ENCODE measurements at places on chromosomes 7 and 10.

DNA sequence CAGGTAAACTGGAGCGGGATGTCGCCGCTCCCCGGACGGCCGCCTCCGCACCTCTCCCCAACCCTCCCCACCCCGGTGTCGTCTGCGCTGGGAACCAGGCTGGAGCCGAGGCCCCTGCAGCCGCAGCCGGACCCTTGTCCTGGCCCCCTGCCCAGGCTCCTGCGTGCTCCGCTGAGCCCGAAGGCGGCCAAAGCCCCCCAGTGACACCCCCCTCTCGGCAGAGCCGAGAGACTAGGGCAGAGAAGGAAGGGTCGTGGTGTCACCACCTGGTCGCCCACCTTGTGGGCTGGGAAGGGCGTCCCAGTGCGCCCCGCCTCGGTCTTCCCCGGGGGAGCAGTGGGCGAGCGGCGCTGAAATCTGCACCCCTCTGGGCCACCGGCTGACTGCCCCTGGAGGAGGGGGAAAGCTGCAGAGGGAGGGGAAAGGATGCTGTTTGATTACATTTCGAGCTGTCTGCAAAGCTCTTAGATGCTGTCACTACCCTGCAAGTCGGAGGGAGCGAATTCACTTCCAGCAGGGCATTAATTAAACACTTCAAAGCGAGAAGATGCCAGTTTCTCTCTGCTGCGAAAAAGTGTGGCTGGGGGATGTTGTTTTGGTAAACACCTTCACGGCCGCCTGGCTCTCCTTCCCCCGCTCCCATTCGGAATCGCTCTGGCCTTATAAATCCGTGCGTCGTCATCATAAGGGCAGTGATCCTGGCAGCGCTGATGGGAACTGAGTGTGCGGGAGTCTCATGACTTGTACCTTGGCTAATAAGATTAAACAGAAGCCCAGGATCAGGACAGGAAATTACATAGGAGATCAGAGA, 622 bp downstream of the DYNC1I1 start:
- no peak for DNase-seq

- no peak for DNase-seq
Observed at GRCh38 chr10:89404104-89405047, 10.0 kb upstream of the IFIT5 start.

- DNase-seq, result no peak
Observed at GRCh38 chr7:92848851-92849250, 12.5 kb upstream of the CDK6 start.

DNA sequence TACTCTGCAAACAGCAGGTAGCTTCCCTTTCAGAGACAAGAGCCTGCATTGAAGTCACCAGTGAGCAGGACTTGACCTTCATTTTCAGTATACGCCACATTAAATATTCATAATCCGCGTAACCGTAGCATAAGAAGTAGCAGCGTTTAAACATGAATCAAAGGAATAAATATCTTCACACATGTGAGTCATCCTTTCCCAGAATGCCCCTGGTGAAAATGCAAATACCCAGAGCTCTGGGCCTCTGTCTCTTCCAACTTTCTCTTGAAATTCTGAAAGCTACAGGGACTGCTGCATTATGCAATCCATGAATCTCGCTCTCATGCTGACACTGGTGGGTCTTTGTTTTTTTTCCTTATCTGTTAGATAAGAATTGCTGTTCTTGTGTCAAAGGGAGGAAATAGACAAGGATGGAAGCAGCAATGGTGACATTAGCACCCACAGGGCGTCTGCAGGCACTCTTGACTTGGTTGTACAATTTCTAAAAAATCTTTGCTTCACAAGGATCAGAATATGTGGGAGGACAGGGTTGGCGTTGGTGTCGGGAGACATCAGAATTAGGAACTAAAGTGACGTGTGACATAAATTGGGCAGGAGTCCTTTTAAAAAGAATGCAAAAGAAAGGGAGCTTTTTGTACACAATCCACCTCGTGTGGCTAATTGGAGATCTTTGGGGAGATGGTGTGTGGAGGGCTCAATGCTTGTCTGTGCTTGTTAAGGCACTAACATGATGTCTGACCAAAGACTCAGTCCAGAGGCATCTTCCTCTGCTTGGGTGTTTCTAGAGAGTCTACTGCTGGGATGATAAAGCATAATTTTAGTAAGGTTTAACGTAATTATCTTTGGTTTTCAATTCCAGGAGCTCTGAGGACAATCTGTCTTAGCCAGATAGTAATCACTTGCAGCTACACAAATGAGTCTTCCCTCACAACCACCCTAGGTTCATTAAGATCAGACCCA, 390.3 kb downstream of the KCNMA1 start:
- DNase-seq, result peak; percentile 62

DNA sequence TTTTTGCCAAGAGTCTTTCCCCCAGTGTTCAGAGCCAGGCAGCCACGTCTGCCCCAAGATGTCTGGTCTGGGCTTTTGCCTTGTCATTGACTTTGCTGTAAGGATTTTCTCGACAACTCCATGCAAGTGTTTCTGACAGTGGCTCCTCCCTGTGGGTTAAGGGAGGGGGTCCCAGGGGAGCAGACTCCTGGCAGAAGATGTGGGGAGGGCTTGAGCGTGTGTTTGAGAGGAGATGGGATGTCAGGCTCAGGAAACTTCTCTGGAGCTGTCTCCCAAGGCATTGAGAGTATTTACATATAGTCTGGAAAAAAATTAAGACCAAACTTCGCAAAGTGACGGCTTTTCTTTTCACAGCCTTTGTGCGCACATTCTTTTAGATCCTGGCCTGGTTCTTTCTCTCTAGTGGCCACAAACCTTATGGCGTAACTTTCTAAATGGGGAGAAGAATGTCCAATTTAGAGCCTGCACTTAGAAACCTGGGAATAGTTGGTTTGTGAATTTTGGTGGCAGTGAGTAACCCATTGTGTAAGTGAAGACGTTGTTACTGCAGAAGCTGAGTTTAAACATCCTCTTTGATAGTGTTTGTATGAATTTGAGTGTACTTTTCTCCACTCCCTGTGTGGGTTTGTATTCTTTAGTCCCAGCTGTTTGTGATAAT, 201.5 kb downstream of the LRMDA start:
- peak; percentile 30 for DNase-seq

GRCh38 chr7:43123457-43123856, 11.0 kb downstream of the HECW1 start:
- DNase-seq, result no peak

DNA sequence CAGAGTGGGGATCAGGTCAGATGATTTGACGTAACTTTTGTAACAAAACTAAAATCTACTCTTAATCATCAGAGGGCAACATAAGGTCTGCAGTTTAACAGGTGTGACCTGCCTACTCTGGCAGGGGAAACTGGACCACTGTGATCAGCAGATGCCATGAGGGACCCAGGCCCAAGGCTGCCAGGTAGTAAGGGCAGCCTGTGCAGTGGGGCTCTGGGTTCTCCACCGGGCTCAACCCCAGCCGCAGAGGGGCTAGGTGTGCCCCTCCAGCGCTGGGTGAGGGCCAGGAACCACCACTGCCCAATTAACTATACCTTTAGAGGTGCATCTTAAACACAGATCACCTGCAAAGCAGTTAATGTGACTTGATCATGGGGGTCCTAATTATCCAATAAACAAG, 17.6 kb downstream of the AKR1B1 start:
- no peak for DNase-seq

DNA sequence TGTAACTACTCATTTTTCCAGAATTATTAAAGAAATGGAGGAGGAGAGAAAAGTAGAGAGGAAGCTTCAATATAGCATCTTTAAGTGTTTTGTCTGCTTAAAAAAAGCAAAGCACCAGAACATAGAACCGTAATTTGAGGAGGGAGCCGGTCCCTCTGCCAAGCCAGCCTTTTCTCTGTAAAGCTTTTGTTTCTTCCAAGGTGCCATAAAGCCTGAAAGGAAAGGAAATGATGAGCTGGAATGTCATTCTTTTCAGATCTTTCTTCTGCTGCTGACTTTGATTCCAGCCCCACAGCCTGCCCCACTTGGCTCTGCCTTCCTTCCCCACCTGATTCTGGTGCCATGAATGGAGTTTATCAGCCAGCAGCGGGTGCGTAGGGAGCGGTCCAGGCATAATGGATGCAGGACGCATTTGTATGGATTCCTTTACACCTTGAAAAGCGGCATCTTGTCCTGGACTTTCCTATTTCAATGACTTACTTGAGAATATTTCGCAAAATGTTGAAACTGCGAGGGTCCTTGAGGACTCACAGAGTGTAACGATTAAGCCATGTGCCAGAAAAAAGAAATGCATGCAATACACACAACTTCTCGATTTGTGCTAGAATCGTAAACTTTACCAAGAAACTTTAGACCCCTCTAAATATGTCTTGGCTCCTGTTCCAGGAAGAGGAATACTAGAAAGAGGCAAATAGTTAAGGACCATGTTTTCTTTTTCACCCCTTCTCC, 569.5 kb upstream of the MGMT start:
- DNase-seq, result no peak

GRCh38 chr7:146948703-146949102, 832.1 kb downstream of the CNTNAP2 start:
- no peak for DNase-seq

- DNase-seq, result peak; percentile 88
Observed at GRCh38 chr10:75210282-75211006, at the start of gene VDAC2. Gene VDAC2 (plus strand): TSS chr10:75210796. CDS start chr10:75211159, 363 bp downstream.

- no peak for DNase-seq
Observed at GRCh38 chr10:31352436-31353226, 33.6 kb downstream of the ZEB1 start.

- DNase-seq, result no peak
Observed at GRCh38 chr7:43649755-43650274, 66.9 kb downstream of the STK17A start.

DNA sequence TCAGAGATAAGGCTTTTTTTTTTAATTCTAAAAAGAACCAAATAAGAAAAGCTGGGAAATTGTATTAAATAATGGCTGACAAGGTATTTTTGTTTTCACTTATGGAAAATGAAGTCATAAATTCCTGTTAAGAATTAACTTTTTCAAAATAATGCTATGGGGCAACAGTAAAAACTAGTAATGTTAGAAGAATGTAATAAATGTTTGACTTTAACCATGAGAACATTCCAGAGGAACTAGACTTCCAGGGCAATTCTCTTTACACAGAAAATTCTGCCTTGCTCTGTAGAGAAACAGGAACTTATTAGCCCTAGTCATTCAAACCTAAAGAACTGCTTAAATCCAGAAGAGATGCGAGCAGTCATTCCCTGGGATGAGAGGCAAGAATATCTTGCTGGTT, 571.1 kb downstream of the IPMK start:
- DNase-seq, result peak; percentile 90

- DNase-seq, result no peak
Observed at GRCh38 chr7:1041551-1042491, 2.5 kb upstream of the GPR146 start.

DNA sequence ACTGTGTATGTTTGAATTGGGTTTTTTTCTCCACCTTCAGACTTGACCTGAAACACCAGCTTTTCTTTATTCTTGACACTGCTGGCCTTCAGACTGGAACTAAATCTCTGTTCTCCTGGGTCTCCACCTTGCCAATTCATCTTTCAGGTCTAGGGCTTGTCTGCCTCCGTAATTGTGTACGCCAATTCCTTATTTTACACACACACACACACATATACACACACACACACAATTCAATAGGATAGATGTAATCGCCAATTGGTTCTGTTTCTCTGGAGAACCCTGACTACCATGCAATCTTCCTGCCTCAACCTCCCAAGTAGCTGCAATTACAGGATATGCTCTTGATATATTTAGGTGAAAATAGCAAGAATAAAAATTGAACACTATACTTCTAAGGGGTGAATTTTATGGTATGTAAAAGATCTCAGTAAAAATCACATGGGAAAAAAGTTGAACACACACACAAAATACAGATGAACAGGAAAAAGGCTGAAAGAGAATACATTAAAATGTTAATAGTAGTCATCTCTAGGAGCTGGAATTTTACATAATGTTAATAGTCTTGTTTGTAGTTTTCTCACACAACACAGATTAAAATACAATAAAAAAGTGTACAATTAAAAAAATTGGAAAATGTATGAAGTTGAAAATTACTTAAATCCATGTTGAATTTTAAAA, 6.6 kb upstream of the VCL start:
- DNase-seq, result no peak

DNA sequence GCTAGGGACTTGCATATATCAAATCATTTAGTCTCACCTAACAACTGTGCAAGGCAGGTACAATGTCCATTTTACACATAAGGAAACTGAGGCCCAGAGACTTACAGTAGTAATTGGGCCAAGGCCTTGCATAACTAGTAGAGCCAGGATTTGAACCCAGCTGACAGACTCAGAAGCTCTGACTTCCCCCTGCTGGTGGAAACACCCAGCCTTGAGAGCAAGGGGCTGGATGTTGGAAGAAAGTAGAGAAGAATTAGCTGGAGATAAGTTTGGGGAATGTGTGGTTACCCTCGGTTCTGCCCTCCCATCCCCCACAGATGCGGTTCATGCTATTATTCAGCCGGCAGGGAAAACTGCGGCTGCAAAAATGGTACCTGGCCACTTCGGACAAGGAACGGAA, 2.0 kb downstream of the AP1S1 start:
- no peak for DNase-seq

DNA sequence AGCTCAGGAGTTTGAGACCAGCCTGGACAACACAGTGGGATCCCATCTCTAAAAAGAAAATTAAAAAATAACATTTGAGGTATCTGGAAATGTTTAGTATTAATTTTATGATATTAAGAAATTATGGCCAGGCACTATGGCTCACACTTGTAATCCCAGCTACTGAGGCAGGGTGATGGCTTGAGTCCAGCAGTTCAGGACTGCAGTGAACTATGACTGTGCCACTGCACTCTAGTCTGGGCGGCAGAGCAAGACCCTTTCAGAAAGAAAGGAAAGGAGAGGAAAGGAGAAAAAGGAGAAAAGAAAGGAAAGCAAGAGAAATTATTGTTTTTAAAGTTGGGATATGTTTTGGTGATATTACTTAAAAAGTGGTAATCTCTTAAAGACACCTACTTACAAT, 2.5 kb upstream of the CCDC186 start:
- no peak for DNase-seq

DNA sequence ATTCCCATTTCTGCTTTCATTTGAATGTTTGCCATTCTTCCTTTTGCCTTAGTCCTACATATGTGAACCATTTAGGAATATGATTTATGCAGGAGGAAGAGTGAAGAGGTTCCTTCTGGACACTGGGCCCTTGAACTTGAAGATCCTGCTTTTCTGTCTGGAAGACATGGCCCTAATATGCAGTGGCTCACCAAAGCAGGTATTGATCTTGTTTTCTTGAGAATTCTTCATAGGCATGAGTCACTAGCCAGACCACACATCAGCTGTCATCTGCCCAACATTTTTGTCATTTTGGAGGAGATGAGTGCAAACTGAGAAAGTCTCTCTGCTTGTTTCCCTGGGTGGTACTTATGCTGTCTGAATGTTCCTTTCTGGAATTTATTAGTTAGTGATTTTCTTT, 382.6 kb downstream of the LRMDA start:
- DNase-seq, result peak; percentile 32

- DNase-seq, result no peak
Observed at GRCh38 chr10:84938117-84938905, 609.9 kb downstream of the CCSER2 start.

GRCh38 chr10:100715445-100716385, 29.7 kb upstream of the PAX2 start:
- DNase-seq, result no peak

- no peak for DNase-seq
Observed at GRCh38 chr7:2666588-2667250, 21.3 kb upstream of the AMZ1 start.

GRCh38 chr7:31640381-31640780, 46.6 kb upstream of the PPP1R17 start:
- DNase-seq, result no peak

All from fibroblast of upper back skin (primary cell).